ENCODE measurements at places on chromosomes 1 and 21. TPM values are rescaled to one million over a fixed set of nuclear protein-coding genes. Genes with fewer than 3 reads are reported as not detected.

Gene GJA5
- polyA plus RNA-seq = not detected

Gene CSMD2
- polyA plus RNA-seq = not detected

Gene TRIM46
- 0.13 TPM for polyA plus RNA-seq

Gene COL6A1
- polyA plus RNA-seq = not detected

Gene SELL
- 3,838 TPM for polyA plus RNA-seq

Gene MANEAL
- 1.5 TPM for polyA plus RNA-seq

DNA sequence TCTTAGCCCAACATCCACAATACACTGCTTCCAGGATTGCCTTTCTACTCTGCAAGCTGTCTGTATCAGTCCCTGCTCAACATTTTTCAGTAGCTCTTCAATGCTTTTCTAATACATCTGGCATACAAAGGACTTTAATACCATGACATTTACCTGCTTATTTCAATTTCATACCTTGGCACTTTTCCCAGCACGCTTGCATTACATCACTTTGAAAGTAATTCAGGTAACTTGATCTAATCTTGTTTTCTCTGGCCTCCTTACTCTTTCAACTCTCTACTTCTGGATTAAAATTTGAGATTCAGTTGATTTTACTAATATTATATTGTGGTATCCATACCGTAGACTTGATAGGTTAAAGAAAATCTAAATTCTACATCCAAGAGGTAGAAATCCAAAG is 103.0 kb downstream of the PTGS2 start:
- DNase-seq = no peak

DNA sequence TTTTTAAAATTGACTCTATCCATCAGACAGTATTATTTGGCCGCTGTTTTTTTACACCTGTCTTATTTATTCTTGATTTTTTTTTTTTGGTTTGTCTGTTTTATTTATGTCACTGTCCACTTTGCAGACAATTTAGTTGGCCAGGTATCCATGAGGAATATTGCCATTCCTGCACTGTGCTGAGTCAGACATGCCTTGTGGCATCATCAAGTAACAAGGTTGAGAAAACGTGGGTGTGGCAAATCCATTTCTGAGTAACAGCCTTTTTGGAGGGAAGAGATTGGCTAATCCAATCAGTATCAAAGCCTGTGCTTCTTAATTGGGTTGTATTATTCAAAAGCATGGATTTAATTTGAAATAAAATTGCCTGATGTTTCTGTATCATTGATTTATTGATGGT is 463.1 kb downstream of the USP25 start:
- no peak for DNase-seq

DNA sequence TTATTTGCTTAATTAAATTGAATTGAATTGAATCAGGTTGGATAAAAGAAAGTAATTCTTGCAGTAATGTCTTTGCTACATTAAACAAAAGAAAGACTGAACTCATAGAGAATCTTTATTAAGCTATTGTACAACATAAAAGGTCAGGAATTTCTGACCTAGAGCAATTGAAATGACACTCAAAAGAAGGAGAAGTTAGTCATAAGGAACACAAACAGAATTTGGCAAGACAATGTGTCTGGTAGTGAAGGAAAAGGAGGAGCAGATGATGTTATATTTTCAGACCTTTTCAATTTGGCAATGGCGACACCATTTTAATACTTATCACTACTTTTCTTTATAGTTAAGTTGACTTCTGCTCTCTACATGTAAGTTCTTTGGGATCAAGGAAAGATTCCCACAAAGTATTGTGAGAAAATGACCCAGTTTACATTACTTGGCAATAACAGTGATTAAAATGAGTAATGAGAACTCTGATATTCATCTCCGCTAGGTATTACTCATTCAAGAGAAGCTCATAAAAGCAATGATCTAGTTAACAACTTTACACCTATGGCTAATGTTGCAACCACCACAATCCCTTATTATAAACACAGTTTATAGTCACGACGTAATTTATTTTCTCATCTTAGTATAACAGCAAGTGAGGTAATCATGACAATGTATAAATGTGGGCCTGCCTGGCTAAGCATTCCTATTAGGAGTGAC is 14.7 kb upstream of the KRTAP21-1 start:
- DNase-seq = no peak

DNA sequence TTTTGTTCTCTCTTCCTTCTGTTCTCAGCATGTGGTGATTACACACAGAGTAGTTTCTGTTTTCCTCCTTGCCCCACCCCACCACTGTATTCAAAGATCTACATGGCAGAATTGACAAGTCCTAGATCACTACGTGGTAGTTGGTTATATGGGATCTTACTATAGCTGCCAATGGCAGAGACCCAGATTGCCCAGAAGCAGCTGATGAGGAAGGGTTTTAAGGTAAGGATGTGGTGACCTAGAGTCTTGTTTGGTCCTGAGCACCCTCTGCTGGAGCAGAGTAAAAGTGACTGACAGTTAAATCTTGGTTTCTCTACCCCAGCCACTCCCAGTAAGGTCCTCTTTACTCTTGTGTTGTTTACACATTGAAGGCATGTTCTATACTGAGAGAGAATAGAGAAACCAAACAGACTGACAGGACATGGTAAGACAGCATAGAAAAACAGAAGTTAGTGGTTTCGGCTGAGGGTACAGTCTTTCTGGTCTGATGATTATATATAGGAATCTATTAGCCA is 22.8 kb upstream of the STRIP1 start:
- peak; percentile 83 for DNase-seq

- DNase-seq = no peak
These were observed 7.4 kb downstream of the SPRR5 start for GRCh38 chr1:152954436-152954835.

- no peak for DNase-seq
These were observed 5.7 kb upstream of the MOB3C start for GRCh38 chr1:46622344-46622743.

DNA sequence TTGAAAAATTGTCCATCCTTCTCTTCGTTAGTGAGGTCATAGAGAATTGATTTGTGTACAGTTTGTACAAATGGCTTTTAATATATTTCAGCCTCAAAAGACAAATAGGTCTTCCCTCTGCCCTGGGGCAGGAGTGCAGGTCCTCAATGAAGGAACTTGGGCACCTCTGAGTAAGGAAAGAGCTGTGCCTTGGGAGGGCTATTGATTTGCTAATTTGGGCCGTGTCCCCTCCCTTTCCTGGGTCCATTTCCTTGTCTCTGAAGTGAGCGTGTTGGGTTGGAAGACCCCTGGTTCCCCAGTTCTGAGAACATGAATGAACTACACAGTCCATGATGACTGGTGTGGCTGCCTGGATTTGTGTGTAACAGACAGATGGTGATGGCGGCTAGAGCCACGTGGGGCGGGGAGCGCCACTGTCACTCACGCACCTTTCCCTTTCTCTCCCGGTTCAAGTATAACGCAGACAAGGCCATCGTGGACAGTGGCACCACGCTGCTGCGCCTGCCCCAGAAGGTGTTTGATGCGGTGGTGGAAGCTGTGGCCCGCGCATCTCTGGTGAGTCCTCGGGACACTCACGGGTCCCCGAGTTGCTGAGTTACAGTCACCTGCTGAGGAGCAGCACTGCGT is 71.0 kb upstream of the FAM3B start:
- DNase-seq = no peak

DNA sequence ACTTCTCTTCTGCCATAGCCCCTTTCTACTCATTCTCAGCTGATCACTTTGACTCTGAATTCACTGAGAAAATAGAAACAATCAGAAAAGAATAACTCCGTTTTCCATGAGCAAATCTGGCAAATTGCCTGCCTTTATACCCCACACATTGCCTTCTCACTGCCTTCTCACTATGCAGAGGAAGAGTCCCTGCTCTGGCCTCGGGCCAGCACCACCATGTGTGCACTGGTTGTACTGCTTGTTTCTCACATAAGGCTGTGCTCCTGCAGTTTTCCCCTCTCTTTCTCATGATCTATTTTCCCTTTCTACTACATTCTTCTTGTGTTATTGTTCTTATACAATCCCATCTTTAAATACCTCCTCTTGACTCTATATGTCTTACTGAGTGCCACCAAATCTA is 2.3 kb upstream of the HMGCS2 start:
- no peak for DNase-seq

GRCh38 chr1:201740670-201741111 is 88.3 kb upstream of the IPO9 start:
- DNase-seq = peak; percentile 25

DNA sequence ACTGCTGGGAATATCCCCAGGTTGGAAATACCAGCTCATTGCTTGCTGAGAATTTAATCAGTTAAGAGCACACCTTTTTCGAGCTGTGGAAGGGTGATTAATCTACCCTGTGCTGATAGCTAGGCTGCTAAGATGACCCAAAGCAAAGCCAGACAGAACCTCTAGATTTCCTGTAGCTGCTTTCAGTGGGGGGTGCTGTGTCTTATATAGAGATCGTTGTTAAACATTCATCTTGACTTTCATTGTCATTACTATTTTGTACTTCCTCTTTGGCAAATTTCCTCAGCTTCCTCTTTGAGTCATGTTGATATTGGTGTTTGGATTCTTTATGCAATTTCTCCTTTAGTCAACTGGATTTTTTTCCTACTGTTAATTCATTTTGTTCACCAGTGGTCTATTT is 155.3 kb downstream of the DISC1 start:
- DNase-seq = no peak

DNA sequence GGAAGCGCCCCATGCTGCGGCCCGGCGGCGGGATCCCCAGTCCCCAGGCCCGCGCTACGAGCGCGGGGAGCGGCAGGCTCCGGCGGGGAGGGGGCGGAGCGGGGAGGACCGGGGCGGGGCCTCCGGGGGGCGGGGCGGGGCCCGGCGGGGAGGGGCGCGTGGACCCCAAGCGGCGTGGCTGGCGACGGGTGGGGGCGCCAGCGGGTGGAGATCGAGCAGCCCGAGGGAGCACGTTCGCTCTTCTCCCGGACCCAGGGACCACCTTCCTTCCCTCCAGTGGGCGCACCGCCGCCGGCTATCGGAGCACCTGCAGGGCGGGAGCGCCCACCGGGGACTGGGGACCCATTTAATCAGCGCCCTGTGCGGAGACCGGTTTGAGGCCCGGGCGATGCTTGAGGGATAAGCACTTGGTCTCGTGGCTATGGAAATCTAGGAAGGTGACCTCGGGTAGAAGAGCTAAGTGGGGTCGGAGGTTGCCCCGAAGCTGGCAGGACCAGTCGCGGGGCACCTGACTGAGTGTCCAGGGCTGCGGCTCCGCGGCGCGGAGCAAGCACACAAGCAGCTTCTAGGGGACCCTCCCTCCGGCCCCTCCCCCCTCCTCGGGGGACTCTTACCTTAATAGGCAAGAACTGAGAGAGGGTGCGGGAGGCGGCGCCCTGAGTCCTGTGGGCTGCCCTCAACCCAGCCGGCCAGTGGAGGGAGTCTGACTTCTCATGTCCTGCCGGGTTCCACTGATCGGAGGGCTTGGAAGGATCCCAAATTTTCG is at the start of gene TSPAN2:
TSPAN2 (minus strand) TSS at position 84 of the 766 bp plus-strand sequence; CDS start at position 13, 71 bp downstream.
- peak; percentile 48 for DNase-seq

- no peak for DNase-seq
These were observed 3.0 kb upstream of the KRTAP15-1 start for GRCh38 chr21:30437010-30437565.

DNA sequence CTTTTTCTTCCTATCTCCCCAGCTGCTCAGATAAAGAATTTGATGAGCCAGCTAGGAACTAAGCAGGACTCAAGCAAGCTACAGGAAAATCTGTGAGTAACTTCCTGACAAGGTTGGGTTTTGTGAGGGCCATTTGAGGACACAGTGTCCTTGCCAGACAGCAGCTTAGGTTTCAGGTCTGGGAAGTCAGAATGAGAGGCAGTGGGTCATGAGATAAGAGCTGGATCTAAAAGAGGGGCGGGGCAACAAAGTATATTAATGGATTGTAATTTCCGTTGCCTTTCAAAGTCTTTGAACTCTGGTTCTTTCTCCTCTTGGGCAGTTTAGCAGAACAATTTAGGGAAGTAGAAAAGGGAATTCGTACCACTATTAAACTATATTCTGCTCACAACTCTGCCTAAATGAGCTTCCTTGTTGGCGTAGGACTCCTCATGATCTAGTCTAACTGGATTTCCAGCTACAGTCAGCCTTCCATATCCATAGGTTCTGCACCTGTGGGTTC is 16.6 kb downstream of the STX12 start:
- DNase-seq = no peak

DNA sequence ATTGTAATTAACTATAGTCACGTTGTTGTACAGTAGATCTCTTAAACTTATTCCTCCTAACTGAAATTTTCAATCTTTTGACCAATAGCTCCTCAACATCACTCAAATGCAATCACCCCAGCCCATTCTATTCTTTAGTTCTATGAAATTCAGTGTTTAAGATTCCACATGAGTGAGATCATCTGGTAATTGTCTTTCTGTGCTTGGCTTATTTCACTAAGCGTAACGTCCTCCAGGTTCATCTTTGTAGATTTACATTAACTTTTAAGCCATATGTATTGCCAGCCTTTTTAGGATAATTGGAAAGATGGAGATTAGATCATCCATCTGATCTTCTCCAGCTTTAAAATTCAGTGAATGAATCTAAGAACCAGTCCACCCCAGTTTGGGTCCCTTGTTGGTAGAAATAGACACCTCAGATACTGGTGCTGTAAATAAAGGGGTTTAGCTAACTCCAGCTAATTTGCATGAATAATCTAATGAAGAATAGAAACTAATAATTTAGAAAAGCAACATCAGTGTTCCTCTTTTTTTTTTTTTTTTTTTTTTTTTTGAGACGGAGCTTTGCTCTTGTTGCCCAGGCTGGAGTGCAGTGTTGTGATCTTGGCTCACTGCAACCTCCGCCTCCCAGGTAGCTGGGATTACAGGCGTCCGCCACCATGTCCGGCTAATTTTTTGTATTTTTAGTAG is 7.0 kb downstream of the S100A10 start:
- DNase-seq = no peak

DNA sequence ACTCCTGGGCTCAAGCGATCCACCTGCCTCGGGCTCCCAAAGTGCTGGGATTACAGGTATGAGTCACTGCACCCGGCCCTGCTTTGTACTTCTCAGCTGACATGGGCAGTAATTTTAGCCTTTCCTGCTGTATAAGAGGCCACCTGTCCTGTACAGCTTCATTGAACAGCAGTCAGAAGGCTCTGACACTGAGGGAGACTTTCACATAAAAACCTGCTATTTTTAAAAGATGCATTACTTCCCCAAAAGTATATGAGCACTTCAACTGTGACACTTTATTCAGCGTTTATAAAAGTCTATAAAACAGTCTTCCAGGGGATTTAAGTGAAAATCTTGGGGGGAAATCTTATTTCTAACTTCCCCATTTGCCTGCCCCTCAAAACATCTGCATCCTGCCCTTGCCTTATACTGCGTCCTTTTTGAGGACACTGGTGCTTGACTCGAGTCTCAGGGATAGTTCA is 17.6 kb downstream of the RNU5D-1 start:
- DNase-seq = peak; percentile 65

Data from naive B cell (primary cell).